Activated CD4-positive, alpha-beta memory T cell treated with anti-CD3 and anti-CD28 coated beads, Interleukin-2, amount 10 ng/mL, durations not matched to agents 7 days and 5 days (primary cell): ENCODE measurements at places on chromosomes 2 and 18.
A peak's percentile ranks its signal among the peaks of the same experiment; 100 is the strongest.

- H3K27ac ChIP-seq = no peak overlapping the region
- no peak for DNase-seq
- no peaks in the 10 kb centered on the region for H3K36me3 ChIP-seq
- no peak overlapping the region for H3K4me3 ChIP-seq
Observed at GRCh38 chr18:31244771-31245394, 73.1 kb upstream of the DSG1 start.

- no peak for DNase-seq
- H3K36me3 ChIP-seq = no peaks in the 10 kb centered on the region
- no peak overlapping the region for H3K4me3 ChIP-seq
- H3K27ac ChIP-seq = no peak overlapping the region
Observed at GRCh38 chr2:192123847-192124246, 70.9 kb downstream of the TMEFF2 start.

GRCh38 chr2:162123806-162124758 lies 28.0 kb downstream of the GCG start:
- no peak overlapping the region for H3K4me3 ChIP-seq
- no peak overlapping the region for H3K27ac ChIP-seq
- H3K27me3 ChIP-seq = no peaks in the 10 kb centered on the region
- DNase-seq = no peak
- H3K36me3 ChIP-seq = no peaks in the 10 kb centered on the region
- peaks cover 28% of the 10 kb centered on the region for H3K4me1 ChIP-seq

DNA sequence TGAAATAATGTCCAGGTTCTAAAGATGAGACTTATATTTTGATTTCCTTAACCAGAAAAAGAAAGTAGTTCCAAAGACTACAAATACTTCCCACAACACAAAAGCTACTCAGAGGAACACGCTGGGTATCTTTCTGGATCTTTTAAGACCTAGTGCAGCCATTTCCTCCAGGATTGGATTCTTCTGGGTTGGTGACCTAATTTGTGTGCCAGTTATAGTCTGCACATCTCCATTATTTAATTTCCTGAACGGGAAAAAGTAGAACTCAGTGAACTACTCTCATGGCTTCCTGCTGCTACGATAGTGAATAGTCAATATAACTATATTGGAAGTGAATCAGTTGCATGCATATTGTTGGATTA lies 1.5 kb downstream of the TMEM87B start:
- H3K27me3 ChIP-seq = peaks cover 1% of the 10 kb centered on the region
- peak overlapping the region; percentile 94 for H3K27ac ChIP-seq
- peaks cover 45% of the 10 kb centered on the region for H3K4me1 ChIP-seq
- H3K36me3 ChIP-seq = peaks cover 27% of the 10 kb centered on the region

DNA sequence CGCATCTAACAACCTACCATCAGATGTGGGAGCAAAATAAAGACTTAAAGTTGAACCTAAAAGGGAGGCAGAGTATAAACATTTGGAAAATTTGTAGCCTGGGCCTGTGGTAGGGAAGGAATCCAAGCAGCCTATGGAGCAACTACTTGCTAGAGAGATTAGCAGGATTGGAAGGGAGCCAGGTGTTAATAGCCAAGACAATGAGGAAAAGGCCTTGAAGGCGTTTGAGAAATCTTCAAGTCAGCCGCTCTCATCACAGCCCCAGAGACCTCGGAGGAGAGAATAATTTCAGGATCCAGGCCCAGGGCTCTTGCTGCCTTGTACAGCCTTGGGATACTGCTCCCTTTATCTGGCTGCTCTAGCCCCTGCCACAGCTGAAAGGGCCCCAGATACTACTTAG lies 219.7 kb downstream of the THSD7B start:
- no peaks in the 10 kb centered on the region for H3K27me3 ChIP-seq
- H3K4me3 ChIP-seq = no peak overlapping the region
- no peak for DNase-seq
- H3K36me3 ChIP-seq = no peaks in the 10 kb centered on the region
- no peaks in the 10 kb centered on the region for H3K4me1 ChIP-seq
- no peak overlapping the region for H3K27ac ChIP-seq

DNA sequence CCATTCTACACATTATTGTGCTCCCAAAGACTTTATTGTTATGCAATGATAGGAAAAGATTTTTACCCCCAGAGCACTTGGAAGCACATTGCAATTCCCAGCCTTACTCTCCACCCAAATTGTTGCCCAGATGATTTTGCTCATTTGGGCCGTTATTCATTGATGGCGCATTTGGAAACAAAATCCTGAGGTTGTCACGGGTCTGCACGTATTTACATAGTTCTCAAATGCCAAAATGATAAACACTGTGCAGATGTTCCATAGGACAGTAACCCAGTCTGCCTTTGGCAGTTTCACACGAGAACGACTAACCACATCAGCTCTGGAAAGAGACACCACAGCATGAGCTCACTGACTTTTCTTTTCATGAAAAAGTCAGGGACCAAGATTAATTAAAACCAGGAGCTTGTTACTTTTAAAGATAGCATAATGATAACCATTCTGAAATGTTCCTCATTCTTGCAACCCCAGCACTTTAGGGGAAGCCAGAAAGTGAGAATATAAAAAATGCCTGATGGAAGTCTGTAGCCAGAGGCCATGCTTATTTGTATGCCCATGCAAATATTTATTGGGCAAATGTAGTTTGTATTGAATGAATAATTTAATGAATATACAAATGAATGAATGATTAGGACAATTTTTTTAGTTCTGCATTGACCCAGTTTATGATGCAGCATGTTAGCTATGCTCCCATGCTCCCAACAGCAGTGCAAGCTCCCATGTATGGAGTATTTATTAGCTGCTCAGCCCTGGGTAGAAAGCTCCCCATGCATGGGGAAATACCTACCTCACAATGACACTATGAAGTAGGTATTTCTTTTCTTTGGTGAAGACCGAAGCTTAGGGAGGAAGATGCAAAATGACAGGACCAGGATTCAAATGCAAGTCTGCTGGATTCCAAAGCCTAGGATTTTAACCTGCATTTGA lies 84.6 kb downstream of the MAIP1 start:
- H3K4me1 ChIP-seq = no peaks in the 10 kb centered on the region
- DNase-seq = no peak
- H3K36me3 ChIP-seq = no peaks in the 10 kb centered on the region
- H3K27me3 ChIP-seq = peaks cover 12% of the 10 kb centered on the region
- no peak overlapping the region for H3K4me3 ChIP-seq

DNA sequence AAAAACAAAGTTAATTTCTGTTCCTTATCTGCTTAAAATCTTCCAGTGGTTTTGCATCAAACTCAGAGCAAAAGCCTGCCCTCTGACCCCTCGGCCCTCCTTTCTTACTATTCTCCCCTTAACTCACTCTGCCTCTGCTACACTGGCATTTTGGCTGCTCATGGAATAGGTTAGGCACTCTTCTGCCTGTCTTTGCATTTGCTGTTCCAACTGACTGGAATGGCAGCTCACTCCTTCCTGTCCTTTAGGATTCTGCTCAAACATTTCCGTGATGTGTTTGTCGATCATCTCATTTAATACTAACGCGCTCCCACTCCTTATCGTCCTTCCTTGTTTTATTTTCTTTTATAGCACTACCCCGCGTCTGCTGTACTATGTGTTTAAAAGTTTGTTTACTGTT lies 815 bp downstream of the CEBPZ start:
- H3K27ac ChIP-seq = no peak overlapping the region
- no peak for DNase-seq
- H3K4me1 ChIP-seq = peaks cover 32% of the 10 kb centered on the region
- no peaks in the 10 kb centered on the region for H3K27me3 ChIP-seq
- peaks cover 30% of the 10 kb centered on the region for H3K36me3 ChIP-seq

- H3K4me1 ChIP-seq = peaks cover 41% of the 10 kb centered on the region
- peak; percentile 50 for DNase-seq
- peak overlapping the region; percentile 93 for H3K4me3 ChIP-seq
- peak overlapping the region; percentile 98 for H3K27ac ChIP-seq
Observed at GRCh38 chr2:44362207-44363015, 664 bp downstream of the CAMKMT start.

DNA sequence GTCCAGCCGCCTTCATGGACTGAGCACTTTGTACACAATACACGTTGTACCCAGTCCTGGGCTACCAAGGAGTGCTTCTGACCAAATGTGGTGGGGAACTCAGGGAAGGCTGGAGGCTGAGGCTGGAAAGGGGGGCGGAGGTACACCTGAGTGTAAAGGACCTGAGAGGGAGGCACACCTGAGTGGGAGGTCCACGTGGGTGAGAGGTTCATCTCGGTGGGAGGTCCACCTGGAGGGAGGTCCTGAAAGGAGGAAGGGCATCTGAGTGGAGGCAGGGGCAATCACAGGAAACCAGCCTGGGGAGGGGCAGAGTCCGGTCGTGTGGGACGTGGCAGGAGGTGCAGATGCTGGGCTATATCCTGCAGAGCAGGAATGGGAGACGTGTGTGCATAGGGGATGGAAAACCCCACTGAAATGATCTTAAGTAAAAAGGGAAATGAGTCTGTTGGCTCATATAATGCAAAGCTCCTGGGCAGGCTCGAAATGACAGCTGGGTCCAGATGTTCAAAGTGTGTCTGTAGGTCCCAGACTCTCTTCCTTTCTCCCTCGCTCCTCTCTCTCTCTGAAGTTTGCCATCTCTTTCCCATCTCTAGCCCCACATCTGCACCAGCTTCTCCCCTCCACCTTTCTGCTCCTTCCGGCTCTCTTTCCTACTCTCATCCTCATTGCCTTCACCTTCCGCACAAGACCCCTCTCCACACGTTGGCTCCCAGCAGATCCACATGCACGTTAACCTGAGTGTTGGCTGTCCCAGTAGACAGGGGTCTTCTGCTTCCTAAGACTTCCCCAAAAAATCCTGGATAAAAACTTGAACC lies 137.7 kb downstream of the PXDN start:
- no peaks in the 10 kb centered on the region for H3K4me1 ChIP-seq
- no peak for DNase-seq
- no peaks in the 10 kb centered on the region for H3K27me3 ChIP-seq
- H3K4me3 ChIP-seq = no peak overlapping the region

GRCh38 chr2:220107380-220107791 lies 480.0 kb downstream of the SLC4A3 start:
- no peak overlapping the region for H3K4me3 ChIP-seq
- H3K4me1 ChIP-seq = no peaks in the 10 kb centered on the region
- H3K27ac ChIP-seq = no peak overlapping the region
- no peaks in the 10 kb centered on the region for H3K36me3 ChIP-seq
- no peaks in the 10 kb centered on the region for H3K27me3 ChIP-seq

DNA sequence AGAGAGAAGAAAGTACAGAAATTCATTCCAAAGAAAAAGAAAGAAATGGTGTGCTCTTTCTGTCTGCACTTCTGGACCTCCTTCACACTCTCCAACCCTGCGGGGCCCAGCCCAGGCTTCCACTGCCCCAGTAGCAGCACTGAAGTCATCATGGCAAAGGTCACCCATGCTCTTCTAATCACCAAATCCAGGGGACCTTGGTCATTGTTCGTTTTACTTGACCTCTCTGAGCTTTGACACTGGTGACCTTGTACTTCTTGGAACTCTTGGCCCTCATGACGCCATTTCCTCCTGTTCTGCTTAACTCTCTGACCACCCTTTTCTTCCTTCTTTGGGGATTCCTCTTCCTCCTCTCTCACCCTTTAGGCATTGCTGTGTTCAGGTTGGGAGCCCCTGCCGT lies 105.6 kb downstream of the SMAD7 start:
- peaks cover 4% of the 10 kb centered on the region for H3K27me3 ChIP-seq
- no peaks in the 10 kb centered on the region for H3K36me3 ChIP-seq
- DNase-seq = no peak
- peaks cover 36% of the 10 kb centered on the region for H3K4me1 ChIP-seq

DNA sequence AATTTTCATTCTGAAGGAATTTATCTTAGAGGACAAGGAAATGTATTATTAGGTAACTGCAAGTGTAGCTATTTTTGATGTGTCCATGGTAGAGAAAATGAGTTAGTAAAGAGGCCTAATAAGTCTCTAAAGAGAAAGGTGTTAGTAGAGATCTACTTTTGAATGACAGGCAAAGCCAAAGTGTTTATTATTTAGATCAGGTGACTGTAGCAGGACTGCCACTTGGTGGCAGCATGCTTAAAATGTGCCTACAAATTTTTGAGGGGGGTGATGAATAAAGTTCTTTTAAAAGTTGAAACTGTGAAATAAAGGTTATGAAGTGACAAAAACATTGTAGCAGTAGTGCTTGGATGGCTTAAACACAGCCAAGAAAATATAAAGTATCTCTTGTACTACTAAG lies 421.5 kb upstream of the MEIS1 start:
- H3K27ac ChIP-seq = no peak overlapping the region
- H3K4me3 ChIP-seq = no peak overlapping the region
- no peaks in the 10 kb centered on the region for H3K27me3 ChIP-seq
- H3K4me1 ChIP-seq = no peaks in the 10 kb centered on the region
- DNase-seq = no peak
- H3K36me3 ChIP-seq = no peaks in the 10 kb centered on the region

DNA sequence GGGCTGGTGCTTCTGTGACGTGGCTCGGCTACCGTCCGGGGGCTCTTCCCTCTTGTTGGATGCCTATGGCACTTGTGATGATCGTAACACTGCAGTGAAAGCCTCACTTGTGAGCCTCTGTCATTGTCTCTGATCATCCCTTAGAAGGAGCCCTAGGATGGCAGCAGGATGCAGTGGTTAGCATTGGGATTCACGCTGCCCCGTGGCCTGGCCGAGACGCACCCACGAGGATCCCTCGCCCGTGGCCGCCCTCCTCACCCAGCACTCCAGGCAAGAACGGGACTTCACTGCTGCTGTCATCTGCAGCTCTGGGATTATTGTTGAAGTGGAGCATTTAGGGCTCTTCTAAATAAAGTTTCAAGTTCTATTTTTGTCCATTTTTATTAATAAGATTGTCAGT lies 46.8 kb upstream of the CTDP1 start:
- peaks cover 5% of the 10 kb centered on the region for H3K27me3 ChIP-seq
- no peak overlapping the region for H3K27ac ChIP-seq
- no peaks in the 10 kb centered on the region for H3K36me3 ChIP-seq
- H3K4me1 ChIP-seq = no peaks in the 10 kb centered on the region
- no peak for DNase-seq

DNA sequence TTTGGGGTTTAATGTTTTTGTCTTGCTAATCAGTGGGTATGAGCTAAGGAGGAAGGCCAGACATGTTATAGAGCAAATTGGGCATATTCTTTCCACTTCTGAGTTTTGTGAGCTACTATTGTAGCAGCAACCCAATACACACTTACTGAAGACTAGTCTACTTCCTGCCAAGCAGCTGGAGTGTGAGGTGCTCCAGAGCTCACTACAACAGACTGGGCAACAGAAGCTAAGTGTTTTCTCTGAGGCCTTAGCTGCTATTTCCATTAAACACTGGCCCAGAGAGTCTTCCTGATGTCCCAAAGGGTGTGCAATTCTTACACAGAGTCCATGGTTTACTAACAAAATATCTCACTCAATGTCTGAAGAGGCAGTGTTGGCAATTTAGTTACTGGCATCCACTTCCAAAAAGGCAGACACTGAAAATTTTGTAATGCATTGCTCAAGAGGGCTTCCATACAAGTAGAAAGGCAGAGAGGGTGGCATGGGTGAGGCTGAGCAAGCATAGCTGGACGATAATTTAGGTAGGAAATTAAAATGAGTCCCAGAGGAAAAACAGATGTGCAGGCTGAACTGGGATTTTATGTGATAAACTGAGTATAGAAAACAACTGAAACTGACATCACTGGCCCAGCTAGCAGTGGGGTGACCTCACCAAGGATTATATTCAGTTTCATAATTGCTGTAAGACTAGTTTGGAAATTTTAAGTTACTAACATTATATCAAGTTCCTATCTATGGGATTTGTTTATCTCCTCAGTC lies 68.6 kb downstream of the ZC3H6 start:
- no peak overlapping the region for H3K27ac ChIP-seq
- H3K27me3 ChIP-seq = no peaks in the 10 kb centered on the region
- peaks cover 6% of the 10 kb centered on the region for H3K4me1 ChIP-seq
- no peak overlapping the region for H3K4me3 ChIP-seq
- no peak for DNase-seq

GRCh38 chr2:217090024-217090473 lies 230.2 kb upstream of the TNP1 start:
- no peak overlapping the region for H3K27ac ChIP-seq
- DNase-seq = no peak
- peaks cover 25% of the 10 kb centered on the region for H3K4me1 ChIP-seq
